ENCODE measurements at places on chromosomes 13 and 19.

GRCh38 chr19:21474671-21475181, 30.7 kb upstream of the ZNF429 start:
- peak; percentile 75 for DNase-seq

- peak; percentile 67 for DNase-seq
Measured at GRCh38 chr13:40187324-40187795, 479.1 kb downstream of the FOXO1 start.

DNA sequence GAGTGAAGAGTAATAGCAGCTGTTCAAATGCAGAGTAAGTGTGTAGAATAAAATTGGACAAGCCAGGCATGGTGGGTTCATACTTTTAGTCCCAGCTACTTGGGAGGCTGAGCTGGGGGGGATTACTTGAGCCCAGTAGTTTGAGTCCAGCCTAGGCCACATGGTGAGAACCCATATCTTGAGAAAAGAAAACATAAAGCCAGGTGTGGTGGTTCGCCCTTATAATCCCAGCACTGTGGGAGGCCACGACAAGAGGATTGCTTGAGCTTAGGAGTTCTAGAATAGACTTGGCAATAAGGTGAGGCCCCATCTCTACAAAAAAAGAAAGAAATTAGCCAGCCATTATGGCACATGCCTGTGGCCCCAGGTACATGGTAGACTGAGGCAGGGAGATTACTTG, 1241.1 kb downstream of the UQCRFS1 start:
- no peak for DNase-seq

DNA sequence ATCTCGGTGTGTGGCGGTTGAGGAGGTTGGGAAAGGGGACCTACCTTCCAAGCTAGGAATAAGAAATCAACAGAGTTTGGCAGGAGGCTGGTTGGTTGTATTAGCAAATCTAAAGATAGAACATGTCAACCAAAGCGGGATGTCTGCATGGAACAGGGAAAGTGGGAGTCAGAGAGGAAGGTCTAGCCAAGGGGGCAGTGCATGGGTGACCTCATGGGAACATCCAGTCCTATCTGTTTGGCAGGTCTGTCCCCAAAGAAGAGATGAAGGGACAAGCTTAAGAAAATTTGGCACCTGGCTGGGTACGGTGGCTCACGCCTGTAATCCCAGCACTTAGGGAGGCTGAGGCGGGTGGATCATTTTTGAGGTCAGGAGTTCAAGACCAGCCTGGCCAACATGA, 118.7 kb upstream of the TSC22D1 start:
- DNase-seq: no peak

GRCh38 chr19:14471436-14472187, 3.5 kb downstream of the PTGER1 start:
- DNase-seq: no peak

GRCh38 chr13:98681049-98681448, 71.4 kb downstream of the SLC15A1 start:
- DNase-seq: no peak

- no peak for DNase-seq
Measured at GRCh38 chr13:51793570-51794271, 10.2 kb downstream of the DHRS12 start.

DNA sequence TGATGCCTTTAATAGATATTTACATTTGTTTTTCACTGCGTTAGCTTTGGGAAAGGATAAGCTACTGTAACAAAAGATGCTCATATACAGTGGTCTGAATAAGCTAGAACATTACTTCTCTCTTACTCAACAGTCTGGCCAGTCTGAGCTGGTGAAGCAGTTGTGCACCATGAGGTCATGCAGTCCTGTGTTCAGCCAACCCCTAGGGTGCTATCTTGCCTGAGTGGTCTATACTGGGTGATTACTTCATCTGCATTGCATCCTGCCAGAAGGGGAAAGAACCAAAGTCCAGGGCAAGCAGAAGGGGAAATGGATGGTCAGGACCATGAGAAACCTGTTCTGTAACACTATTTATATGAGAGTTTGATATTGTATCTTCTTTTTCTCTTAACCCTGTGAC, 31.5 kb downstream of the ERCC5 start:
- no peak for DNase-seq

- DNase-seq: no peak
Measured at GRCh38 chr13:20938302-20938701, 35.8 kb upstream of the XPO4 start.

DNA sequence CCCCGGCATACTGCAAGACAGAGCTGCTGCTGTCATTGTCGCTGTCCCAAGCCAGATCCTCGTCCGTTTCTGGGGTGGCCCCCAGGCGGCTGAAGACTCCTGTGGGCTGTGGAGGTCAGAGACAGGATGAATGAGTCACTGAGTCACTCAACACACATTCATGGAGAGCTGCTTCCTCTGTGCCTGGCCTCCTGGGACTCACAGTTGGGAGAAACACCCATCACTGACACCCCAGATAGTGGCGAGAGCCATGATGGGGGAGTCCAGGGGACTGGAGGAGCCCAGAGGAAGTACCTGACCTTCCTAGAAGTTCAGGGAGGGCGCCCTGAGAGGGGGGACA, 26.0 kb downstream of the C19orf47 start:
- DNase-seq: no peak

- no peak for DNase-seq
Measured at GRCh38 chr13:83618966-83619365, 263.3 kb downstream of the SLITRK1 start.

GRCh38 chr19:54095136-54095858, 5.3 kb downstream of the OSCAR start:
- no peak for DNase-seq

GRCh38 chr19:6489278-6490061, 7.9 kb upstream of the DENND1C start:
- no peak for DNase-seq

GRCh38 chr13:46388846-46389245, 1.8 kb upstream of the RUBCNL start:
- DNase-seq: no peak

GRCh38 chr19:5238700-5239099, 101.9 kb downstream of the PTPRS start:
- DNase-seq: no peak

DNA sequence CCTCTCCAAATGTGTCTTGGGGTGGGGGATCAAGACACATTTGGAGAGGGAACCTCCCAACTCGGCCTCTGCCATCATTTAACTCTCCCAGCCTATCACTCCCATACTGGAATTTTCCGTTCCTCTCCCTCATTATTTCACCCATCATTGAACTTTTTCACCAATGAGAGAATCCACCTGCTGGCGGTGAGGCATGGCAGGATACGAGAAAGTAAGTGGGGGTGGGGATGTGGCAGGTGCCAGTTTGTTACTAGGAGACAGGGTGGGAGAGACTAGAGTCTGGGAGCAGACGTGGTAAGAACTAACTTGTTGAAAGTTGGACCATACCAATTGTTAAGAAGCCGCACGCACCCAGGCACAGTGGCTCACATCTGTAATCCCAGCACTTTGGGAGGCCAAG, 6.9 kb downstream of the GIPR start:
- DNase-seq: no peak

DNA sequence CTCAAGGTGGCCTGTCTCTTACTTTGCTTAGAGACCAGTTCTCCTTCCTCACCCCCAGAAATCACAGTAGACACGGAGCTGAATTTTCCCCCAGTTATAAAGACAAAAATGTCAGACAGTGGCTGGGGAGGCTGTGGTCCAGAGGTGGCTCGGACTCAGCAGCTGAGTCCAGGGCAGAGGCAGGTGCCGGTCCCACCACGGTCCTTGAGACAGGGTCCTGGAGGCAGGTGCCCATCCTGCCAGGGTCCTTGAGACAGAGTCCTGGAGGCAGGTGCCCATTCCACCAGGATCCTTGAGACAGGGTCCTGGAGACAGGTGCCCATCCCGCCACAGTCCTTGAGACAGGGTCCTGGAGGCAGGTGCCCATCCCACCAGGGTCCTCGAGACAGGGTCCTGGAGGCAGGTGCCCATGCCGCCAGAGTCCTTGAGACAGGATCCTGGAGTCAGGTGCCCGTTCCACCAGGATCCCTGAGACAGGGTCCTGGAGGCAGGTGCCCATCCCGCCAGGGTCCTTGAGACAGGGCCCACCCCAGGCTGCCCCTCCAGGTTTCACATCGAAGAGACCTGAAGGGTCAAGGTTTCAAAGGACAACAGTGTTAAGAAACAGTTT, 23.1 kb downstream of the PEPD start:
- no peak for DNase-seq

- no peak for DNase-seq
Measured at GRCh38 chr13:34879851-34880250, 62.2 kb upstream of the NBEA start.
